Effector memory CD8-positive, alpha-beta T cell (primary cell): ENCODE measurements at places on chromosomes 13 and 19.
A peak's percentile ranks its signal among the peaks of the same experiment; 100 is the strongest.

GRCh38 chr13:24060993-24061392, 99.5 kb upstream of the SPATA13 start:
- DNase-seq = no peak

GRCh38 chr13:106263801-106264200, 271.7 kb downstream of the EFNB2 start:
- DNase-seq = no peak

DNA sequence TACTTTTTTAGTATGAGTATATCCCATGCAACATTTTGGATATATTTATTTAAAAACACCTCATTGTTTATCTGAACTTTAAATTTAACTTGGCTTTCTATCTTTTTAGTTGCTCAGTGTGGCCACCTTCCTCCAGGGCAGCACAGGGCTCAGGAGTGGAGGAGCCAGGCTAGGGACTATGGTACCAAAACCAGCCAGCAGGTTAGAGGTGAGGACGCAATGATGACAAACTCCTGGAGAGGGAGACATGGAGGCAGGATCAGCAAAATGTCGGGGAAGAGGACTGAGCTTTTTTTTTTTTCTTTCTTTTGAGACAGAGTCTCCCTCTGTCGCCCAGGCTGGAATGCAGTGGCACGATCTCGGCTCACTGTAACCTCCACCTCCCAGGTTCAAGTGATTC, 29.6 kb upstream of the CALM3 start:
- no peak for DNase-seq

DNA sequence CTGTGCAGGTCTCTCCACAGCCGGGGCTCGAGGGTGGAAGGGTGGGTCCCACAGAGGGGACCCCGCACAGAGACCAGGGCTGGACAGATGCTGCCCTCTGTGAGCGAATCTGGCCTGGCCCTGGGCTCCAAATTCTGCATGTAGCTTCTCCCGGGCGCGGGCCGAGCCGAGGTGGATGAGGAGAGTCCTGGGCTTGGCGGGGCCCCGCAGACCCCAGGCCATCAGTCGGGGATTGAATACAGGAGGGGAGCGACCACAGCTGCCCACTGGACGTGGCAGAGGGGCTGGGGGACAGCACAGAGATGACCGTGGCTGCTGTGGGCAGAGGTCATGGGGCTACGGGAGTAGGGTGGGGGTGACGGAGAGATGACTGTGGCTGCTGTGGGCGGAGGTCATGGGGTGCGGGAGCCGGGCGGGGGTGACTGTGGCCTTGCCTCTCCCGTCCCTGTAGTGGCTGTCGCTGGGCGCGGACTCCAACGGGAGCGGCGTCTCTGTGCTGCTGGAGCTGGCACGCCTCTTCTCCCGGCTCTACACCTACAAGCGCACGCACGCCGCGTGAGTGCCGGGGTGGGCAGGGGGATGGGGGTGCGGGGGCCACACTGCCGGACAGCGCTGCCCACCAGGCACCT, 15.5 kb downstream of the NCLN start:
- no peak for DNase-seq

DNA sequence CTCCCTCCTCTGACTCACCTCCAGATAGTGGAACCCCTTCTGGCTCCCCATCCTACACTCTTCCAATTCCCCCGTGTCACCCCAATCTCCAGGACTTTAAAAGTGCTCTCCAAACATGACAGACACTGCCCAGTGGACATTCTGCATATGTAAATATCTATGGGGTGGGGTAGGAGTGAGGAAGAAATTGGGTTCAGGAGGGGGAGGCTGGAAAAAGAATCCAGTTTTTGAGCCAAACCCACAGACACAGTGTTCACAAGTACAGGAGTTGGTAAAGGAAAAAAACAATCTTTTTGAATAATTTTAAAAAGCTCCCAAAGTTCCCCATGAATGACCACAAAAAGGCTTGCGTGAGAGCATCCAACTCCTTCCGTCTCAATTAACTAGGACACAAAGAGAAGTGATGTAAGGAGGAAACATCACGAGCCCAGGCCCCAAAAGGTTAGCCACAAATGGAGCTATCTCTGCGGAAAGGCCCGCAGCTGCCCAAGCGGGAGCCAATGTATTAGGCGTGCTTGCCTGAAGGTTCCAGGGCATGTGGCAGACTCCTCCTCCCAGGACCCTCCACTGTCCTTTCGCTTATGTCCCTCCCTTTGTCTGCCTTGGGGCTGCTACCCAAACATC, 18.0 kb downstream of the ZC3H4 start:
- no peak for DNase-seq

DNA sequence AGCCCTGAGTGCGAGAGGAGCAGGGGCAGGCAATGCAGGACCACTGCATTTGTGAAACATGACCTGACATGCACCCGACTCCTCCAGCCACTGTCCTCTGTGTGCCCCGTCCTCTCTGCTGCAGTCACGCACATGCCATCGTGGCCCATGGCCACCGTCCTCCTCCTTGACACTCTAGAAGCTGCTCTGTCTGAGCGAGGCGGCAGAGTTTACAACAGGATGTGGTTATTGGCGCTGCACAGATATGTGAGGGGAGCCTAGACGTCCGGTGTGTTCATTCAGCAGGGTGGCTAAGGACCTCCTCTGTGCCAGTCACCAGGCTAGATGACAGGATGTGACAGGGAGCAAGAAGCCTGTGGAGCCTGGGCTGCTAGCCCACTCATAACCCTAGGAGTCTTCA, 277.8 kb downstream of the FOXO1 start:
- peak; percentile 81 for DNase-seq

DNA sequence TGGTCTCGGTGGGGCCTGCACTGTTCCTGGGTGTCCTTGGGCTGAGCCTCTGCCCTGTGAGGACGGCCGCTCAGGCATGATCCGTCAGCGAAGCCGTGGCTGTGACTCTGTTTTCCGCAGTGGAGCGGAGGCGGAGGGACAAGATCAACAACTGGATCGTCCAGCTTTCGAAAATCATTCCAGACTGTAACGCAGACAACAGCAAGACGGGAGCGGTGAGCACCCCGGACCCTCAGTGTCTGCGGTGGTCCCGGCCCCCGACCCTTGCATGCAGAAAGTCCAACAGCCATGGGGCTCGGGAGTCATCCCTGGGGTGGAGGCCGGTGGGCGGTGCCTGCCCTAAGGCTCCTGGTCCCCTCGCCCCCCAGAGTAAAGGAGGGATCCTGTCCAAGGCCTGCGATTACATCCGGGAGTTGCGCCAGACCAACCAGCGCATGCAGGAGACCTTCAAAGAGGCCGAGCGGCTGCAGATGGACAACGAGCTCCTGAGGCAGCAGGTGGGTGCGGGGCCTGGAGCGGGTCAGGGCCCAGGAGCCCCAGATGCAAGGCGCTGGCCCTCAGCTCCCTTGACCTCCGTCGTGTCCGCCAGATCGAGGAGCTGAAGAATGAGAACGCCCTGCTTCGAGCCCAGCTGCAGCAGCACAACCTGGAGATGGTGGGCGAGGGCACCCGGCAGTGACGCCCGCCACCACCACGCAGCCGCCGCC, 3.6 kb upstream of the HAMP start:
- no peak for DNase-seq

DNA sequence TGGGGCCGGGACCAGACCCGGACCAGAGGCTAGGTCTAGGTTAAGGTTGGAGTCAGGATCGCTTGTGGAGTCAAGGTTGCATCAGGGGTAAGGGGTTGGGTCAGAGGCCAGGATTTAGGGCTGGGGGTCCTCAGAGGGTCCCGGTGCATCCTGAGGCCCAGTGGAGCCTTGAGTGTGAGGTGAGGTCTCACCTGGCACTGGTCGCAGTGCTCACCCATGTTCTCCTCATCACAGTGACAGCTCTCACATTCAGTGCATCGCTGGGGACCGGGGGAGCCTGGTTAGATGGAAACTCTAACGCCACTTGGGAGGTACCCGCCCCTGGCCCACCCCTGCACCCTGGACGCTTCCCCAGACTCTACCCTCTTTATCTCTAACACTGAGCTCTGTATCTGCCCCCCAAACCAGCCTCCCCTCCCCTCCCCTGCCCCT, 3.1 kb downstream of the HRC start:
- no peak for DNase-seq

GRCh38 chr13:19587635-19588300, 26.4 kb upstream of the TPTE2 start:
- peak; percentile 24 for DNase-seq

DNA sequence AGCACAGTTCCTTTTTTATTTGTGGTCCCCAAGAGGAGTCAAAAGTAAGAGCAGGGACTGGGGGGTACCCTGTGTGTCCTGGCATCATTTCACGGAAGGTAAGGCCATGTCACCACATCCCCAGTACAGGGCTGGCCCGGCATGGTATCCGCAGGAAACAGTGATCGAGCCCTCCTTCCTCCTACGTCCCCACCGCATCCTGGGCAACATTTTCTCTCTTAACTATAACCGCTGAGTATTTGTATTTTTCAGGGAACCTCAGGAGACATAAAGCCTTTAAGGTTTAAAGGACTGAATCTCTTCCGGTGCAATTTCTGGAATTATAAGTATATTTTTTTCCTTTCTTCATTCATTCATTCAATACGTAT, 13.6 kb upstream of the LATS2 start:
- DNase-seq = peak; percentile 20

DNA sequence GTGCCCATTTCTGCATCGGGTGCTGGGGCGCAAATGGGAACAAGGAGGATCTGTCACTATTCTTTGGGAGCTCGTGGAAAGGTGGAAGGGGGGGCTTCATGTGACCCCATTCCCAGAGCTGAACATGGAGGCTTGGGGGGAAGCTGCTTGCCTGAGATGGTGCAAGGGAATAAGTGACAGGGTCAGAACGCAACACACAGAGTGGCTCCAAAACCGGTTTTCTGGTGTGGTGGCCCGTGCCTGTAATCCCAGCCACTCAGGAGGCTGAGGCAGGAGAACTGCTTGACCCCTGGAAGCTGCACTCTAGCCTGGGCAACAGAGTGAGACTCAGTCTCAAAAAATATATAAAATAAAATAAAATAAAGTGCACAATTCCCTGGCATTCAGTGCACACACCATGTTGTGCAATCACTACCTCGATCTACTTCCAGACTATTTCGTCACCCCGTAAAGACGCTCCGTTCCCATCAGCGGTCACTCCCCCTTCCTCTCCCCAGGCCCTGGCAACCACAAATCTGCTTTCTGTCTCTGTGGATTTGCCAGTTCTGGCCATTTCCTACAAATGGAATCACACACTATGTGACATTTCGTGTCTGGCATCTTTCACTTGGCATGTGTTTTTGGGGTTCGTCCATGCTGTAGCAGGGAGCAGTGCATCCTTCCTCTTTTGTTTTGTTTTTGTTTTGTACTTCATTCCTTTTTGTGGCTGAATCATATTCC, 18.2 kb upstream of the COMP start:
- no peak for DNase-seq

DNA sequence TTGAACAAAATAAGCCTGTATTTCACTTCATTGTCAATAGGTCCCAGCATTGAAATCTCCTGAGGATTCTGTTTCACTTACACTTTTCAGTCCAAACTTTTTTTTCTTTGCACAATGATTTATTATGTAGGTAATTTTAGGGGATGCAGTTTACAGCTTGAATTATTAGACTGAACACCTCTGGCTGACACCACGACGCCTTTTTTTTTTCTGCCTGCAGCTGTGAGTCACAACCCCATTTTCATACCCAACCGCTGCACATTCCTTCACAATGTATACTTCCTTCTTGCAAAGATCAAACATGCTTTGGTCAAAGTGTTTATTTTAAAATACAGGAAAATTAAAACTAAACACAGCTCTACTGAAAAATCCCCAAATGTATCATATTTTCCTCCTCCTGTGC, 11.4 kb downstream of the ZIC2 start:
- DNase-seq = no peak

DNA sequence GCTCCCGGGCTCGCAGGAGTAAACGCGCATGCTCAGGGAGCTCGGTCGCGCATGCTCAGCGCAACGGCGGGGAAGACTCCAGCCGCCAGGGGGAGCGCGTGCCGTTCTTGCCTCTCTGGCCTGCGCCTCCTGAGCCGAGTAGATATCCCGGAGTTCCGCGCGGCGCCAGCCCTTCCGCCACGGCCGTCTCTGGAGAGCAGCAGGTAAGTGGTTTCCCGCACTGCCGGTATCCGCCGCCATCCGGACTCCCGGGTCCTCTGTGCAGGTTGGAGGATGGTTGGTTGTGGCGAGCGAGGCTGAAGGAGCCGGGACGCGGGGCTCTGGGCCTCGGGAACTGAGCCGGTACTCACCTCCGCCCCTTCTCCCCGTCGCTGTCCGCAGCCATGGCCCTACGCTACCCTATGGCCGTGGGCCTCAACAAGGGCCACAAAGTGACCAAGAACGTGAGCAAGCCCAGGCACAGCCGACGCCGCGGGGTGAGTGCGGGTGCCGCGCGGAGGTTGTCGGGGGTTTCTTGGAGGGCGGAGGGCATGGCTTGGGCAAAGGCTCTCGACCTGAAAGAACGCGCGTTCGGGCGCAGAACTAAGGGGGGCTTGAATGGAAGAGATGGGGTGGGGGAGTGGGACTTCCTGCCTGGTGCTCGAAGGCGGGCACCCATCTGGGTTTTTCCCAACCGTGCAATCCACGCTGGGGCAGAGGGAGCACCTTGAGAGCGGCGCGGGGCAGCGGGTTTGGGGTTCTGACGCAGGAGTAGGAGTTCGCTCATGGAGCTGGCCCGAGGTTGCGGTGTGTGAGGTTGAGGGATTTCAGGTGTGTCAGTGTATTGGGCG, at the start of gene RPL36:
TSS of gene RPL36 (plus strand) at position 171 of the 830 bp plus-strand sequence. CDS start at position 384, 213 bp downstream.
- peak; percentile 99 for DNase-seq

DNA sequence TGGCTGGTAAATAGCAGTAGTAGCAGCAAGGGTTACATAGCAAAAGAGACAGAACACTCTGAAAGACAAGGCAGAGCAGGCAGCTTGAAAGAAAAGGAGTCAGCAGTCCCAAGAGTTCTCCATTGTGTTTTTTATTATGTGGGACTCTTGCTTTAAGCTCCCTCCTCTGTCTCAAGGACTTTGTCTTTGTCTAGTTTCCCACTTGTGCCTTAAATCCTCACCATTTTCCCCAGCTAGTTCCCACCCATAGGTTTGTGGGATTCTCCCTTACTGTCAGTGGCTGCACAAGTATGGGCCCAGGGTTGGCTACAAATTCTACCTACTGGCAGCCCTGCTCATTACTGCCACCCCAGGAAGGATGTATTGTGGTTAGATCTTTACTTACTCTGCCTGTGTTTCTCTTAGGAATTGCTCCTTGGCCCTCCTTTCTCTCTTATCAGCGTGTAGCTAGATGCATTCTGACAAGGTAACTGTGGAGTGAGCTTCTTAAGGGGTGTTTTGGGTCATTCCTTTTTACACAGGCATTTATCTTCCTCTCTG, 413.4 kb upstream of the PCDH9 start:
- DNase-seq = no peak

GRCh38 chr19:21750586-21751128, 16.7 kb downstream of the ZNF100 start:
- no peak for DNase-seq

DNA sequence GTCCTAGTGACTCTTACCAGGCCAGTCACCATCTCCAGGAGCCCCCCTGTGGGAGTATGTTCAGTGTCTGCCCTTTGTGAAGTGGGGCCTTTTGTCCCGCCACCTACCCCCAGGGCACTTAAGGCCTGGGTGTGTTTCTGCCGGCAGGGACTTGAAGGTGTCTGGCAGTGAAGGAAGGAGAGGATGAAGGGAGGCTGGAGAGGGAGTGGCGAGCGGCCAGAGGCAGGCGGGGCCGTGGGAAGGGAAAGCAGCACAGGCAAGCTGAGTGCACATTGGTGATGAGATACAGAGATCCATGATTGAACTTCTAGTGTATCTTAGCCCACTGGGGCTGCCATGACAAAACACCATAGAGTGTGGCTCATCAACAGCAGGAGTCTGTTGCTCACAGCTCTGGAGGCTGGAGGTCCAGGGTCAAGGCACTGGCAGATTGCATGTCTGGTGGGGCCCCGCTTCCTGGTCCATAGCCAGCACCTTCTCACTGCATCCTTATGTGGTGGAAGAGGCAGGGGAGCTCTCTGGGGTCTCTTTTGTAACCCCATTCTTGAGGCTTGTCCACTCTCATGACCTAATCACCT, 17.5 kb downstream of the CUL4A start:
- no peak for DNase-seq

- no peak for DNase-seq
These were observed 2.3 kb downstream of the IER2 start for GRCh38 chr19:13152356-13152973.
